ENCODE measurements at places on chromosomes 11 and 22.

DNA sequence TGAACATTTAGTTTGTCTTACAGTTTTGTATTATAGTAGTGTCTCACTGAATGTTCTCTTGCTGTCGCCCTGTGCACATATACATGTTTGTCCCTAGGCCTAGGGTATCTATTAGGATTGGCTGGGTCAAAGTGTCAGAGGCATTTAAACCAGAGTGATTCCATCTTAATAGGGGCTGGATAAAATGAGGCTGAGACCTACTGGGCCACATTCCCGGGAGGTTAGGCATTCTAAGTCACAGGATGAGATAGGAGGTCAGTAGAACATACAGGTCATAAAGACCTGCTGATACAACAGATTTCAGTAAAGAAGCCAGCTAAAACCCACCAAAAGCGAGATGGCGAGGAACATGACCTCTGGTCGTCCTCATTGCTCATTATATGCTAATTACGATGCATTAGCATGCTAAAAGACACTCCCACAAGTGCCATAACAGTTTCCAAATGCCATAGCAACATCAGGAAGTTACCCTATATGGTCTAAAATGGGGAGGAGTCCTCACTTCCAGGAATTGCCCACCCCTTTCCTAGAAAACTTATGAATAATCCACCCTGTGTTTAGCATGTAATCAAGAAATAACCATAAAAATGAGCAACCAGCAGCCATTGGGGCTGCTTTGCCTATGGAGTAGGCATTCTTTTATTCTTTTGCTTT, 82.6 kb downstream of the LDLRAD3 start:
- no peak for DNase-seq

GRCh38 chr22:22878211-22878570, 9.4 kb upstream of the IGLL5 start:
- no peak for DNase-seq

- no peak for DNase-seq
These were observed 2.1 kb downstream of the ADM start for GRCh38 chr11:10307022-10307399.

DNA sequence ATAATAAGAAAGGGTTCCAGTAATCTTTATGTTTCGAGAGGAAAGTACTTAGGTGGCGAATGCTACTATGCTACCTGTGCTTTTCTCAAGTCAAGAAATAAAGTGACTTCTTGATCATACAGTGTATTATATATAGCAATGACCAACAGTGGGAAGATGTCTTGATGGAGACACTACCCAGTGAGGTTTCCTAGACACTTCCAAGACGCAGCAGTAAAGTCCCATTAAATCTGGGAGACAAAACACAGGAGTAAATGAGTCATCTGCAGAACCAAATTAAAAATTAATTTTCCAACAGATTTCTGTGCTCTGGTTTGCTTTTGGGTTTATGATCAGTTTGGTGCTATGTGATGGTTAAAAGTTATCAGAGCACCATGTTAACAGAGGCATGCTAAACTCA, 29.1 kb upstream of the RAB38 start:
- no peak for DNase-seq

GRCh38 chr22:26273011-26273675, 103.9 kb downstream of the SEZ6L start:
- DNase-seq, result no peak

GRCh38 chr11:17558025-17558780, 11.1 kb downstream of the OTOG start:
- no peak for DNase-seq

DNA sequence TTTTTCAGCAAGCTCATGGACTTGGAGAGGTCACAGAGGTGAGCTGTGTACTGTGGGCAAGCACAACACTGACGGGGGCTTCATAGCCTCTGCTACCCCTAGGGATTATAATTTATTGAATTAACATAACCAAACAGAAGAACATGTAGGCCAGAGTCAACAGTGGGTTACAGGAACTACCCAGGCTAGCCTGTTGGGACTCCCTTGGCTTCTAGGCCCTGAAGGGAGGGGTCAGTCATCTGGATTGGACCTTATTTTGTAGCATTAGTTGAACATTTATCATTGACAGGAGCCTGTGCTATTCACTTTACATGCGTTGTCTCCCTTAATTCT, 56.9 kb downstream of the KREMEN1 start:
- DNase-seq, result no peak

All from fibroblast of skin of left biceps (primary cell).